ENCODE measurements at places on chromosomes 11 and 22.

DNA sequence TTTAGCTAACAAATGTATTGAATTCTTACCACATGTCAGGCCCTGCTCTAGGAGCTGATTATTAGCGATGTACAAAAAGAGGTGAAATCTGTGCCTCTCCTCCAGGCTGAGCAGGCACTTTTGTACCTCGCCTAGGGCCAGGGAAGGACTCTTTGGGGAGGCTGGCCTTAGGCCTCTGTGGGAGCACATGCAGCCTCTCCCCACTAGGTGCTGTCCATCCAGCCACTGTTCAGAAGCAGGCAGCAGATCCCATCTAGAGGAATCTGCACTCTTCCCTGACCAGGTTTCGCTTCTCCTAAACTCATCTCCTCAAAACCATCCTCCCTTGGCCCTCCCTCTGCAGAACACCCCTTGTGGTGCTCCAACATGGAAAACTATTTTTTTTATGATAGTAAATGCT, 51.9 kb upstream of the WT1 start:
- H3K4me1 ChIP-seq, result no peaks in the 10 kb centered on the region
- no peaks in the 10 kb centered on the region for H3K27me3 ChIP-seq
- H3K27ac ChIP-seq, result no peak overlapping the region
- no peak for DNase-seq

- H3K4me1 ChIP-seq, result no peaks in the 10 kb centered on the region
- no peaks in the 10 kb centered on the region for H3K36me3 ChIP-seq
- DNase-seq, result peak; percentile 75
- H3K27me3 ChIP-seq, result no peaks in the 10 kb centered on the region
- no peak overlapping the region for H3K4me3 ChIP-seq
Measured at GRCh38 chr11:46895821-46896220, 22.5 kb downstream of the LRP4 start.

GRCh38 chr11:75384438-75385080, 14.8 kb upstream of the RPS3 start:
- no peaks in the 10 kb centered on the region for H3K36me3 ChIP-seq
- no peak overlapping the region for H3K4me3 ChIP-seq
- no peaks in the 10 kb centered on the region for H3K27me3 ChIP-seq
- H3K4me1 ChIP-seq, result no peaks in the 10 kb centered on the region
- DNase-seq, result peak; percentile 67

DNA sequence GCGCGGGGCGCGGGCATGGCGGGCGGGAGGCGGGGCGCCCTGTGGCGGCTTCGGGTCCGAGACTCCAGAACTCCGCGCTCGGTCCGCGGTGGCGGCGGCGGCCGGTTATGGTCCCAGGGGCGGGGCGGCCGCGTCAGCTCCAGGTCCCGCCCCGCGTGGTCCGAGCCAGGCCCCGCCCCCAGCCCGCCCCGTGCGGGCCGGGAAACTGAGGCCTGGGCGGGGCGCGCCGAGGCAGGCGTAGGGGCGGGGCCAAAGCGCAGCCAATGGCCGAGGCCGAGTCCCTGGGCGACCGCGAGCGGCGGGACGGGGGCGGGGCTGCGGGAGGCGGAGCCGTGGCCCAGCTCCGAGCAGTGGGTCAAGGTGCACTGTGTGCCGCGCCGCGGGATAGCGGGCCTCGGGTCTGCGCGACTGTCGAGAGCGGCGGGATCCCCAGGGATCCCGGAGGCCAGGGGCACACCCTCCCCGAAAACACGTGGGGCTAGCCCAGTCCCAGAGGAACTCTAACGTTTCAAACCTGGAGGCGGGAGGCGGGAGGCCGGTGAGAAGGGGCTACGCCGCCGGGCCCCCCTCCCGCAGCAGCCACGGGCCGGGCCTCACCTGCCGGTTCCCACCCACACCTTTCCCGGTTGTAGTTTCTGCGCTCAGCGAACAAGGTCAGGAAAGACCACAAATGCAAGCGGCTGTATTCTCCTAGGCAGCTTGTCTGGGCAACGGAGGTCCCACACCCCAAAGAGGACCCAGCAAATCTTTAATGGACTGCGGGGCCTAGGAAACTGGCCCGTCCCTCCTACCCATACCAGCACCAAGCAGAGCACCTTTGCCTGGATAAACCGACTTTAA, at the start of gene SLC25A1:
Gene SLC25A1 (minus strand): TSS at position 80 of the 840 bp plus-strand sequence. CDS start 63 bp downstream, at position 17.
- H3K36me3 ChIP-seq, result no peaks in the 10 kb centered on the region
- no peaks in the 10 kb centered on the region for H3K27me3 ChIP-seq
- peak within 1 kb of the TSS; percentile 93 for H3K4me3 ChIP-seq
- DNase-seq, result peak; percentile 89

DNA sequence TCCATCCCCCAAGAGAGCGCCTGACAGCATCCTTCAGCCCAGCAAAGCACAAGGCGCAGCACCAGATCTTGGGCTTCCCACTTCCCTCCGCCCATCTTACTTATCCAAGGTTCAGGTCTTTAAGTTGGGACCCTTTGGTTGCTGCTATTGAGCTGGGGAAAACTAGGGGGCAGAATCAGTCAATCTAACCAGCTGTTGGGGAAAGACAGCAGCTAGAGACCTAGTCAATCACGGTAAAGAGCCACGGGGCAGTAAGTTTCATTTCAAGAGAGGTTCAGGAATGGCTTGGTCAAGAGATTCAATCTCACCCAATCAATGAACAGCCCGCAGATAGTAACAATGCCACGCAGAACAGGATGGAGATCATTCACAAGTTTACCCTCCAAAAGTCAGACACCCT, 1.7 kb downstream of the ABTB2 start:
- peaks cover 6% of the 10 kb centered on the region for H3K4me1 ChIP-seq
- H3K27me3 ChIP-seq, result no peaks in the 10 kb centered on the region
- H3K36me3 ChIP-seq, result no peaks in the 10 kb centered on the region

DNA sequence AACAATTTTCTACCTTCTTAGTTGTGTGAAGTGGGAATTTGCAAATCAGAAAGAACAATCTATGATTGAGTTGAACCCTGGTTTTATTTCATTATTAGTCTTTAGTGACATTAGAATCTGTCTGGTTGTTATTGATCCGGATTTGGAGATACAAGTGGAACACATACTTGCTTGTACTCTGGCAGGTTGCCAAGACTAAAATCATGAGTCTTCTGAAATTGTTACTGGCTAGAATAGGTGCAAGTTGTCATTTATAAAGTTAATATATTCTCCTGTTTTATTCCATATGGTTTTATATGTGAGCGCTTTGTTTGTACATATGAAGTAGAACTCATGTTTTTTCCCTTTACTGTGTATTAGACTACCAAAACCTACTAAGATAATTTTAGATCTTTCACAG, 23.0 kb downstream of the CCDC15 start:
- no peak overlapping the region for H3K4me3 ChIP-seq
- no peak for DNase-seq
- H3K4me1 ChIP-seq, result no peaks in the 10 kb centered on the region
- H3K36me3 ChIP-seq, result no peaks in the 10 kb centered on the region

GRCh38 chr11:47870404-47870803, 22.3 kb upstream of the NUP160 start:
- no peaks in the 10 kb centered on the region for H3K36me3 ChIP-seq
- no peak overlapping the region for H3K27ac ChIP-seq
- H3K4me1 ChIP-seq, result no peaks in the 10 kb centered on the region
- H3K4me3 ChIP-seq, result no peak overlapping the region
- no peak for DNase-seq

GRCh38 chr11:1226226-1226985, 3.5 kb downstream of the MUC5B start:
- H3K4me1 ChIP-seq, result no peaks in the 10 kb centered on the region
- DNase-seq, result no peak
- H3K27ac ChIP-seq, result no peak overlapping the region

GRCh38 chr22:45225732-45226502, 14.8 kb downstream of the KIAA0930 start:
- H3K4me3 ChIP-seq, result no peak overlapping the region
- H3K4me1 ChIP-seq, result peaks cover 12% of the 10 kb centered on the region
- DNase-seq, result peak; percentile 72
- H3K36me3 ChIP-seq, result no peaks in the 10 kb centered on the region
- no peaks in the 10 kb centered on the region for H3K27me3 ChIP-seq

DNA sequence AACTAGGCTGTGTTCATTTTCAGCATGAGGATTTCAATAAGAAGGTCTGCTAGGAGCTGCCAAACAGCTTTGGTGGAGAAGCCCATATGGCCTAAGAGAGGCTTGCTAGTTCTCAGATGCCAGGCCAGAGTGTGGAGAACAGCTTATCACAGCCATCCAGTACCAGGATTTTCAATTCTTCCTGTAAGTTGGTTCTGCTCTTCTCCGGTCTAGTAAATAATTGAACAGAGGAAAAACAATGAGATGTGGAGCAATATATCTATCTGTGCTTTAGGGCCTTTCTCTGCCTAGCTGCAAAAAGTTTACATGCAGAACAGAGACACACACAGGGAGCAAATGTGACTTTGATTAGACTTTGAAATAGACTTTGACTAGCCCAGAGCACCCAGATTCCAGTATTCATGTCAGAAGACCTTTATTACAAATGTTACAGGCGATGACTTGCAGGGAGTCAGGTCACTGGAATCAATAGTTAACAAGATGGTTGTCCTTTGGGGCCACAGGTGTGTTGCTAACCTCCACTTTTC, 19.8 kb upstream of the PPP2R1B start:
- peaks cover 8% of the 10 kb centered on the region for H3K4me1 ChIP-seq
- no peak overlapping the region for H3K27ac ChIP-seq
- DNase-seq, result no peak
- no peak overlapping the region for H3K4me3 ChIP-seq
- no peaks in the 10 kb centered on the region for H3K36me3 ChIP-seq

- H3K4me3 ChIP-seq, result no peak overlapping the region
- DNase-seq, result no peak
- no peaks in the 10 kb centered on the region for H3K27me3 ChIP-seq
- no peak overlapping the region for H3K27ac ChIP-seq
Measured at GRCh38 chr11:113189909-113190667, 124.3 kb upstream of the TTC12 start.

- DNase-seq, result no peak
- no peak overlapping the region for H3K4me3 ChIP-seq
- no peaks in the 10 kb centered on the region for H3K27me3 ChIP-seq
- no peak overlapping the region for H3K27ac ChIP-seq
- H3K4me1 ChIP-seq, result no peaks in the 10 kb centered on the region
Measured at GRCh38 chr11:99184146-99184545, 163.4 kb downstream of the CNTN5 start.

- no peak overlapping the region for H3K4me3 ChIP-seq
- H3K27ac ChIP-seq, result no peak overlapping the region
- no peak for DNase-seq
- H3K27me3 ChIP-seq, result no peaks in the 10 kb centered on the region
- H3K4me1 ChIP-seq, result no peaks in the 10 kb centered on the region
- H3K36me3 ChIP-seq, result no peaks in the 10 kb centered on the region
Measured at GRCh38 chr11:113828191-113828590, 47.2 kb downstream of the USP28 start.

- H3K27me3 ChIP-seq, result peaks cover 13% of the 10 kb centered on the region
- DNase-seq, result no peak
- H3K4me1 ChIP-seq, result no peaks in the 10 kb centered on the region
- H3K27ac ChIP-seq, result no peak overlapping the region
Measured at GRCh38 chr22:37328017-37328416, 45.7 kb downstream of the CYTH4 start.

DNA sequence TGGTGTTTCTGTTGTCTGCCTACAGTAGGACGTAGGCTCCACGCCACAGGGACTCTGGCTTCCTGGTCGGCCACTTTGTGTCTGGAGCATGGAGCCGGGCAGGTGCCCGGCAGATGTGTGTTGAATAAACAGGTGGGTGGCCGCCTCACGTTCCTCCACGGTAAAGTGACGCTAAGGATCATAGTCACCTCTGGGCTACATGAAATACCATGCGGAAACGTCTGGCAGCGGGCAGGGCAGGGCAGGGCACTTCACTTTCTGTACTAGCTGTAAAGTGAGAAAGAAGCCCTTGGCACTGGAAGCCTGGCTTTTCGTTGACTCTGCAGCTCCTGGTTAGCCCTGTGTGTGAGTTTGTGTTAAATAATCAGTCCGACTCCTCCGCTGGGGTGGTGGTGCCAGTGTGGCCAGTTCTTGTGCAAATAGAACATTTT, 52.4 kb downstream of the MCM5 start:
- DNase-seq, result peak; percentile 86
- no peaks in the 10 kb centered on the region for H3K27me3 ChIP-seq
- no peak overlapping the region for H3K4me3 ChIP-seq
- H3K27ac ChIP-seq, result peak overlapping the region; percentile 82
- H3K36me3 ChIP-seq, result no peaks in the 10 kb centered on the region

GRCh38 chr22:18095101-18095805, 15.4 kb upstream of the TUBA8 start:
- H3K4me1 ChIP-seq, result no peaks in the 10 kb centered on the region
- no peak overlapping the region for H3K4me3 ChIP-seq
- H3K36me3 ChIP-seq, result no peaks in the 10 kb centered on the region
- no peak overlapping the region for H3K27ac ChIP-seq

GRCh38 chr11:30465623-30466022, 120.5 kb downstream of the MPPED2 start:
- no peak overlapping the region for H3K4me3 ChIP-seq
- no peak overlapping the region for H3K27ac ChIP-seq
- no peaks in the 10 kb centered on the region for H3K36me3 ChIP-seq
- DNase-seq, result no peak

DNA sequence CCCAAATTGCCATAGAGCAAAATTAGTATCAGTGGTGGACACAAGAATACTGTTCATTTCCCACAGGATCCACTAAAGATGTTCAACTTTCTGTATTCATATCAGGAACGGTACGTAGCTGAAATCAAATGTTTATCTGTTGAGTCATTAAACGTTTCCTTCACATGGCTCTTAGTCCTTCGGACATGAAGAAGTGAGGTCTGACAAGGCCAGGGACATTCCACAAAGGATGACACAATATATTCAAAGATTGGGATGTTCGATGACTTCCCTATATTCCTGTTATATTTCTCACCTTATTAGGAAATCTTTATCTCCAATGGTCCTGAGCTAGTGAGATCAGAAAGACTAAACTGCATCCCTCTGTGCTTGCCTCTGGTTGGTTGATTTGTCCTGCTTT, 129.0 kb downstream of the ETS1 start:
- H3K36me3 ChIP-seq, result no peaks in the 10 kb centered on the region
- H3K27ac ChIP-seq, result no peak overlapping the region
- H3K4me3 ChIP-seq, result no peak overlapping the region
- H3K27me3 ChIP-seq, result no peaks in the 10 kb centered on the region
- no peak for DNase-seq

GRCh38 chr11:27444801-27445215, 27.8 kb downstream of the LGR4 start:
- H3K27ac ChIP-seq, result no peak overlapping the region
- H3K4me1 ChIP-seq, result no peaks in the 10 kb centered on the region
- no peaks in the 10 kb centered on the region for H3K36me3 ChIP-seq
- no peak overlapping the region for H3K4me3 ChIP-seq
- no peaks in the 10 kb centered on the region for H3K27me3 ChIP-seq

GRCh38 chr11:12675951-12676711, 1.9 kb downstream of the TEAD1 start:
- H3K27me3 ChIP-seq, result no peaks in the 10 kb centered on the region
- no peaks in the 10 kb centered on the region for H3K36me3 ChIP-seq
- peak overlapping the region; percentile 97 for H3K27ac ChIP-seq
- no peaks in the 10 kb centered on the region for H3K4me1 ChIP-seq
- no peak for DNase-seq

DNA sequence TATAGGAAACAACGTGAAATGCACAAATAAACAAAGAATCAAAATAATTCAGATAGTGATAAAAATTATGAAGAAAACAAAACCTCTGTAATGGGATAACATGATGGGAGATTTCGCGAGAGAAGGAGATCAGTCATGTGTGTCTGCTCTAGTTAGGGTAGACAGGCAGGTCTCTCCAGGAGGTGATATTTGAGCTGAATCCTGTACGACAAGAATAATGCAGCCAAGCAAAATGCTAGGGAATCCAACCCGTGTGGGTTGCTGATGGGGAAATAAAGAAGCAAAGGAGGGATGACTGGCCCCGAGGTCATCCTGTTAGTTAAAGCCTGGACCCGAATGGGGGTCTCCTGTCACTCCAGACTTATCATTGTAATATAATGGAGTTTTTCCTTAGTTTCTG, 16.0 kb downstream of the MAML2 start:
- no peak overlapping the region for H3K27ac ChIP-seq
- H3K27me3 ChIP-seq, result no peaks in the 10 kb centered on the region
- H3K4me1 ChIP-seq, result no peaks in the 10 kb centered on the region
- H3K4me3 ChIP-seq, result no peak overlapping the region
- H3K36me3 ChIP-seq, result no peaks in the 10 kb centered on the region
